Activated naive CD4-positive, alpha-beta T cell (primary cell): ENCODE measurements at places on chromosomes 1 and 21.

DNA sequence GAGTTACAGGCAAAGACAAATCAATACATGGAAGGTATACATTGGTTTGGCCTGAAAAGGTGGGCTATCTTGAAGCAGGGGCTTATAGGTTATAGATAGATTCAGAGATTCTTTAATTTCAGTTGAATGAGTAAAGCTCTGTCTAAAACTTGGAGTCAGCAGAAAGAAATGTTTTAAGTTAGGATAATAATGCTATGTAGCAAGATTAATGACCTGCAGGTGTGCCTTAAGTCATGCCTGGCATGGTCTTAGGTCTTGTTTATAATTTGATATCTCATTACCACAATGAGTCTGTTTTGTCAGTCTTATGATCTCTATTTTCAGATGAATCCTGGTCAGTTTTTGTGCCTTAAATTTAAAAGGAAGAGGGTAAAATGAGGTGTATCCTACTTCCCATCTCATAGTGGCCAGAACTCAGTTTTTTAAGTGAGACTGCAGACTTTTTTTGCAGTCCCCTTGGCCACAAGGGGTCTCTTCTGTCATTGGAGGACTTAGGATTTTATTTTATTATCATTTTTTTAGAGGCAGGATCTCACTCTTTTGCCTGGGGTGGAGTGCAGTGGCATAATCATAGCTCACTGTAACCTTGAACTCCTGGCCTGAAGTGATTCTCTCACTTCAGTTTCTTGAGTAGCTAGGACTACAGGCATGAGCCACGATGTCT lies 21.3 kb upstream of the PGBD2 start:
- no peak for DNase-seq

- DNase-seq: no peak
Measured at GRCh38 chr1:21567241-21568005, 58.2 kb downstream of the ALPL start.

GRCh38 chr1:23484253-23485001 lies 448 bp upstream of the ASAP3 start:
- peak; percentile 71 for DNase-seq

- DNase-seq: no peak
Measured at GRCh38 chr21:34526618-34527290, 14.7 kb upstream of the KCNE1 start.

DNA sequence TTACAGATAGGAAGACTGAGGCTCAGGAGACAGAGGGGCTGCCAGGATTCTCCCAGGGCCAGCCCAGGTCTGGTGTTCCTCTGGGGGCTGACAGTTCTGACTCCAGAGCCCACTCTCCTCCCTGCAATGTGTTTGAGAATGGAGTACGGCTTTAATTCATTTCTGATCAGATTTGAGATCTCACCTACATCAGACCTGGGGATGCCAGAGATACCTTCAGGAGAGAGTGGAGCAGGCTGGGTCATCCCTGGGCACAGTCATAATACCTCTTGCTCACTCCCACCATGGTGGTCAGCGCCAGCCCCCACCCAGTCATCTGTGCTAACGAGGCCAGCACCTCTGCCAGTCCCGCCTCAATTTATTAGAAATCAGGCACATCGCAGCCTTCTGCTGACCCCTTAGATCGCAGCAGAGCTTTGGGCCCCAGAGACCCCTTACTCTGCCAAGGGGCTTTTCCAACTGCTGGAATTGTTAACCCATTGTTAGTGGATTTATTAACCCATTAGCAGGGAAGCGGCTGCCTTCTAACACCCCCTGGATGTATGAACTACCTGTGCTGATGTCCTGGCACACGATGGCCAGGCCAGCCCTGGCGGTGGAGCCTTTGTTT lies 352.1 kb downstream of the MATN1 start:
- DNase-seq: no peak

- no peak for DNase-seq
Measured at GRCh38 chr1:222420633-222421032, 127.3 kb downstream of the HHIPL2 start.

- no peak for DNase-seq
Measured at GRCh38 chr1:76480827-76481226, 386.5 kb upstream of the ST6GALNAC5 start.

DNA sequence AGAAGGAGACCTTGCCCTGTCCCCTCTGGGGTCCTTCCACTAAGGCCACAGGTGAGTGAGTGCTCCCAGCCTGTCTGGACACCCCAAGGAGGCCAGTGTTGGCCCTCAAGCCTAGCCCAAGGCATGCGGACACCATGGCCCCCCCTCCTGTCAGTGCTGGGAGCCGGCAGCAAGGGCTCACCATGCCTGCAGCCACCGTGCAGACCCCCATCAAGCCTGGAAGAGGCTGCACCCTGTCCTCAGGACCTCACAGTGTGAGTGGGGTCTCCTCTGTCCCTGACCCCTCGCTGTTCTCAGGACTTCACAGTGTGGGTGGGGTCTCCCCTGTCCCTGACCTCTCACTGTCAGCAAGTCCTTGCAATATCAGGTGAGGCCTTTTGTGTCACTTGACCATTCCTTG lies 33.2 kb upstream of the PRSS38 start:
- no peak for DNase-seq
